Activated CD8-positive, alpha-beta memory T cell treated with anti-CD3 and anti-CD28 coated beads for 1 hour (primary cell): ENCODE measurements at places on chromosomes 7 and 10.
A peak's percentile ranks its signal among the peaks of the same experiment; 100 is the strongest.

GRCh38 chr7:83161899-83162401 lies 734 bp downstream of the PCLO start:
- DNase-seq: no peak

- no peak for DNase-seq
Observed at GRCh38 chr10:101573885-101574753, 13.9 kb downstream of the POLL start.

- DNase-seq: no peak
Observed at GRCh38 chr10:131909929-131910328, 9.1 kb downstream of the PPP2R2D start.

DNA sequence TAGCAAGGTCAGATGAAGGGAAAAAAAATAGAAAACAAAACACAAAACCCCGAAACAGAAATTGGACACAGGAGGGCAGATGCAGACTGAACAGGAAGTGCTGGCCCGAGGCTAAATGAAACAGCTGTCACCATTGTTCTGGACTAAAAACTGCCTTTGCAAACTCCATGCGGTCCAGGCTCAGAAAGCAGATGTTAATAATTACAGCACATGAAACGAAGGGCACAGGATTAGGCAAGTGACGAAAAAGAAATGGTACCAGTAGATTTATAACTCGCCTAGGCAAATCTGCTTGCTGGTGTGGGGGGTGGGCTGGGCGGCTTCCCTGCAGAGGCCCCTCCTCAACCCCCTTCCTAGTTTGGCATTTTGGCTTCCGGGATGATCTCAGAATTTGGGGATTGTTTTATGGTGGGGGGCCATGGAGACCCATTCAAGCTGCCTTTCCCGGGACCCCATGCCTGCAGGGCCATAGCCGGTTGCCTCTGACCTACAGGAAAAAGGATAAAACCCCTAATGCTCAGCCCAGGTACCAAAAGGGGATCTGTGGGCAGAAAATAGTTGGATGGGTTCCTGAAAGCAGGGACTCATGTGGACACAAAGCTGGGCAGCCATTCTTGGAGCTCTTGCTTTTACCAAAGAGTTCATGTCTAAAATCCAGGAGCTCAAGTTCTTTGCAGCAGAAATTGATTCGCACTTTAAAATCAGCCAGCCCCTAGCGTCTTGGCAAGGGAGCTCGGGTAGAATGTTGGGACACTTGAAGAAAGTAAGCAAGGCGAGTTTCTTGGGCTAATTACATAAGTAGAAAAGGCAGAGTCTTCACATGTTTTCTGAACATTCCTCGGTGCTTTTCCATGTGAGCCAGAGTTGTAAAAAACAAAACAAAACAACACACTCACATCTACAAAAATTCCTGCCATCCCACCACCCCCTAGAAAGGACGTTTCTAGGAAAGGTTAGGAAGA lies 39.0 kb upstream of the EMX2 start:
- no peak for DNase-seq

DNA sequence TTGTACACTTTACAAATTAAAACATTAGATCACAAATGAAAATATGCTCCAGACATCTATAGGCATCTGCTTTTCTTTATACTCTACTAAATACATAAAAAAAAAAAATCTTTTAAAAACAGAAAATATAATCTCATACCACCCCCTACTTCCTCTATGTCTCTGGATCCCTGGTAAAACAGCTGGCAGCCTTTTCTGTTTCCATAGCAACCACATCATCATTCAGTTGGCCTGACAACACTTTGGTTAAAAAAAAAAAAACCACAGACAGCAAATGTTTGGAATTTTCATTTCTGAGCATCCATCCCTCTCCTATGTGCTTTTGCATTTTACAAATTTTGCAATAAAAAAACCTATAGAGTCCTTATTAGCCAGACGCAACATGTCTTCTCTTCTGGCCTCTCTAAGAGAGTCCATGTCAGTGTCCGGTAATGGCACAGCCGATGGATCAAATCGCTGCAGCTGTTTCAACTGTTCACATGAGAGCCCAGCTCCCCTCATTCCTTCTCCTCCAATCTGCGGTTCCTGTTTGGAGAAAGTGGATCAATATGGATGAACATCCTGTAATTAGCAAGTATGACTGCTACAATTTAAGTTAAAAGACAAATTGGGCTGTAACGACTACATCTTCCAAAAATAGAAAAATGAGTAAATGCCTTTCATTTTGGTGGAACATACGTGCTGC lies 105.6 kb downstream of the NSUN6 start:
- DNase-seq: no peak

DNA sequence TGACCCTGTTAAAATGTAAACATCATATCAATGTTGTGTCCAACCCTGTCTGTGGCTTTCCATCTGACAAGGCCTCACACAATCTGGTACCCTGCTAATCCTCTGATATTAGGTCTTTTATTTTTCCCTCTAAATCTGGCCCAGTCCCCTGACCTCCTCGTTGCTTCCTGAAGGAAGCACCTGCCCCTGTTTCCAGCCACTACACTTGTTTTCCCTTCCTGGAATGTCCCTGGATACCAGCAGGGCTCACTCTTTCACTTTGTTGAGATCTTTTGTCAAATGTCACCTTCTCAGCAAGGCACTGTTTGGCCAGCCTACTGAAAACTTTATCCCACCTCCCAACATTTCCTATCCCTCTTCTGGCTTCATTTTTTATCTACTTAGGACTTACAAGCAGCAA lies 2.1 kb downstream of the SAMD9L start:
- no peak for DNase-seq

DNA sequence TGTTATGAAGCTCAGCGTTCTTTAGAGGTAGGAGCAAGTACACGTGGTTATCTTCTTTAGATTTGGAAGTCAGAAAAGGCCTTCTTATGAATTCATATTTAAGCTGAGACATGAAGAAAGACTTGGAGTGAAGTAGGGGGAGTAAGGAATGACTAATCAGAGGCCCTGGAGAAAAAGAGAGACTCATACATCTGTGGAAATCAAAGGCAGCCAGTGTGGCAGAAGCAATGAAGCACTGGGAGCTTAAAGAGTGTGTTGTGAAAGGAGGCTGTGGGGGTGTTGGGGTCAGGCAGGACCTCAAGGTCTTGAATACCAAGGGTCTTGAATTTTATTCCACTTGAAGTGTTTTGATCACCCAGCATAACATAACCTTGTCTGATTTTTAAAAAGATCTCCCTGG lies 35.7 kb upstream of the FGL2 start:
- DNase-seq: no peak

- no peak for DNase-seq
Observed at GRCh38 chr7:152699079-152699478, 23.1 kb upstream of the XRCC2 start.

GRCh38 chr7:28957064-28957750 lies 923 bp downstream of the TRIL start:
- no peak for DNase-seq

GRCh38 chr10:71234970-71235685 lies 22.8 kb downstream of the UNC5B start:
- no peak for DNase-seq

- no peak for DNase-seq
Observed at GRCh38 chr10:20737107-20737506, 160.0 kb downstream of the NEBL start.

GRCh38 chr10:114283091-114283490 lies 44.0 kb downstream of the VWA2 start:
- no peak for DNase-seq

- DNase-seq: no peak
Observed at GRCh38 chr7:27053153-27053552, 42.6 kb downstream of the HOXA1 start.

DNA sequence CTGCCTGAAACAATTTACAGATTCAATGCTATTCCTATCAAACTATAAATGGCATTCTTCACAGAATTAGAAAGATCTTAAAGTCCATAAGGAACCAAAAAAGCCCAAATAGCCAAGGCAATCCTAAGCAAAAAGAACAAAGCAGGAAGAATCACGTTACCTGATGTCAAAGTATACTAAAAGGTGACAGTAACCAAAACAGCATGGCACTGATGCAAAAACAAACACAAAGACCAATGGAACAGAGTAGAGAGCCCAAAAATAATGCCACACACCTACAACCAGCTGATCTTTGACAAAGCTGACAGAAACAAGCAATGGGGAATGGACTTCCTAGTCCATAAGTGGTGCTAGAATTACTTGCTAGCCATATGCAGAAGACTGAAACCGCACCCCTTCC lies 166.0 kb downstream of the KMT2E start:
- DNase-seq: no peak

DNA sequence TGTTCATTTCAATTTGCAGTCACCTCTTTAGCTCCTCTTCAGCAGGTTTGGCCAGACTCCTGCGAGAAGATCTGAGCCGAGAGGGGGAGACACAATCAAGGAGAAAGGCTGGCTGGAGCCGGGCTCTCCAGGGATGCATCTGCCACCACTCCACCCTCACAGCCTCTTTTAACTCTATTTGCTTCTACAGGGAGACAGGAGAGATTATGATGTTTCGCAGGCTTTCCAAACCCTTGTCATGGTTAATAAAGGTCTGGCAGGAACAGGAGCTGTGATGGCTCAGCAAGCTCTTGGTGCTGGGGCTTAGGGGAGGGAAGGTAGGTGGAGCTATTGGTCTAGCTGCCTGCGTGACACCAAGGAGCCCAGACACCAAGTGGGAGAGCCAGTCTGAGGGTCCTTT lies 448.1 kb upstream of the PODXL start:
- DNase-seq: no peak

DNA sequence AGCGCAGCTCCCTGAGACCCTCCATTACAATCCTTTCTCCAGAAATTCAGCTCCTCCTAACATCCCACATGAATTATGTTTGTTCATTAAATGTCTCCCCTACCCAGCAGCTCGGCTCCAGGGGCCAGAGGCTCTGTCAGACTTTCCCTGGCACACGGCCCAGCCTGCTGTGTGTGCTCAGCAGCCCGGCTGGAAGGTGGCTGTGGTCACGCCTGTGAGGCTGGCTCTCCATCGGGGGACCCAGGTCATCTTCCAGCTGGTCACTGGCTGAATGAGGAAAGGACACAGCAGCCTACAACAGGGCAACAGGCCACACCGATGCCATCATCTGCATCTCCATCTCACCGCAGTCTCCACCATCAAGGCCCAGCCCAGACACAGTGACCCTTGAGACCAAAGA lies 219.8 kb downstream of the MAD1L1 start:
- DNase-seq: no peak

DNA sequence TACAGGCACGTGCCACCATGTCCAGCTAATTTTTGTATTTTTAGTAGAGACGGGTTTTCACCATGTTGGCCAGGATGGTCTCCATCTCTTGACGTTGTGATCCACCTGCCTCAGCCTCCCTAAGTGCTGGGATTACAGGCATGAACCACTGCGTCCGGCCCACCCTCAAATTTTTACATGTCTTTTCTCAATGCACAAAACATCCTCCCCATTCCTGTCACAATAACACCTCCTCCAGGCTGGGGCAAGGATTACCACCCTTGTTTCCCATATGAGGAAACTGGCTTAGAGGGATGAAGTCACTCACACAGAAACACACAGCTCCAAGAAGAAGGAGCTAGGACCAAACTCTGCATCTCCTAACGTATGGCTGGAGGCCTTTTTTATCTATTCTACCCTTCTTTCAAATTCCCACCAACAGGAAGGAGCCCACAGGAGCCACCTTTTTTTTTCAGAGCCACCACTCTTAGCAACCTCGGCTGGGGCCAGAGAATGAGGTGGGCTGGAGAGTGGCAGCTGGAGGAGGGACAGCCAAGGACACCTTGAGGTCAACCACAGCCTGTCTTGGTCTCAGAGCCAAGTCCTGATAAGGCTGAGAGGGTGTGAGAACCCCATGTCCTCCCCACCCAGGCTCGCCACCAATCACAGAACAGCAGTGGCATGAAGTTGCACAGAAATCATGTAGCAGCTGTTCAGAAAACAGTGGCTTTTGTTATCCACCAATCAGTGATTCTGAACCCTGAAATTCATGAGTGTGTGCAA lies 113.1 kb upstream of the PDLIM1 start:
- no peak for DNase-seq

DNA sequence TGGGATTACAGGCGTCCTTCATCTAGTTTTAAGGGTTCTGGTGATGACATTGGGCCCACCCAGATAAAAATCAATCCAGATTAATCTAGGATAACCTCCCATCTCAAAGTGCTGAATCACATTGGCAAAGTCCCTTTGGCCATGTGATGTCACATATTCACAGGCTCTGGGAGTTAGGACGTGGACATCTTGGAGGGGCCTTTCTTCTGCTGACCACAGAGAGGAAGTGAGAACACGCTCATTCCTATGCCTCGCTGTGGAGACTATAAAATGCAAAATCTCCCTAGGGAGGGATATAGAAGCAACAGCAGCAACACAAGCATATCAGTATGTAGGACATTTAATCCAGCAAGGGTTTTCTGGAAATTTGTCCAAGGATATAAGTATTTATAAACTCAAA lies 266.0 kb upstream of the PITRM1 start:
- DNase-seq: no peak

GRCh38 chr7:37526623-37527022 lies 78.0 kb upstream of the ELMO1 start:
- no peak for DNase-seq

- no peak for DNase-seq
Observed at GRCh38 chr7:93914581-93915066, 6.9 kb upstream of the GNG11 start.

GRCh38 chr7:129053938-129054437 lies 923 bp downstream of the TNPO3 start:
- no peak for DNase-seq

DNA sequence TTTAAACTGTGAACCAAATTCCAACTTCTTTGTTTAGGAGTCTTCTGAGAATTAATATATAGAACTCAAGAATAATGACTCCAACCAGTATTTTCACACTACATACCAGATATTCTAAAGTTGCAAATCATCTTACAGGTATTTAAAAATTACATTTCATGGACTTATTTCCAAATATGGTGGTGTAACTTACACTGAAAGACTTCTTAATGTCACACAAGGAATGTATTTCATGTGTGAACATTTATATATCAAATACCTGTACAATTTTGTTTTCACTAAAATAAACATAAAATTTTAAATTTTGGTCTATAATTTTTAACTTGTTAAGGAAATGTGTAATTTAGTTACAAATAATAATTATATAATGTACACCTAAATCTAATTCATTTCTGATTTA lies 2.6 kb upstream of the CDK6 start:
- no peak for DNase-seq

DNA sequence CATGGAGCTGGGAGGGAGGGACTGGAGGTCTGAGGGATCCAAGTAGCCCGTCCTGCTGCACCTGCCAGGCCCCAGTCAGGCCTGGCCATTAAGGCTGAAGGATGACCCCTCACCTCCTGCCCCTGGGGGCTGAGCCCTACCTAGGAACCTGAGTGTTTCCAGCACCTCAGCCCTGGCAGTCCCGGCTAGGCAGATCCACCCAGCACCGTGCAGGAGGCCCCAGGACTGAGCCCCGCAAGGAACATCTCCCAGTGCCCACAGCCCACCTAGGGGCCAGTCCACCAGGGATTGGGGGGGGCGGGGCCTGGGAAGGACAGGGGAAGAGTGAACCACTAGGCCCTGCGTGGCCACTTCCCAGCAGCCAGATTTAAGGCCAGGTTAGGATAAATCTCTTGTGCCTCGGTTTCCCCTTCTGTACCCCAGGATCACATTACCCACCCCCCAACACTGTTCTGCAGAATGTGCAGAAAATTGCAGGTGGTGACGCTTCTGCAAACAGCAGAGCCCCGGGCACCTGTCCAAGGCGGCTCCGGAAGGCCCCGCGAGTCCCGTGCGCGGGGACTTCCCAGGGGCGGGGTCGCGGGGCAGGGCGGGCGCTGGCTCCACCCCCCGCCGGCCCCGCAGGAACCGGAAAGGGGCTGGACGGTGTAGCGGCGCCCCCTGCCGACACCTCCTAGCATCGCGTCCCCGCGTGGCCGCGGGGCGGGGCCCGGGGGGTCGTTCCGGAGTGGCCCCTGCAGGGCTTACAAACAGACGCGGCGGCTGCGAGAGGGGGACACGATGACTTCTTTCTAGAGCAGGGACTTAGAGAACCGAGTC lies 55.9 kb downstream of the PWWP2B start:
- peak; percentile 93 for DNase-seq
